ENCODE measurements at places on chromosomes 3 and 15.

DNA sequence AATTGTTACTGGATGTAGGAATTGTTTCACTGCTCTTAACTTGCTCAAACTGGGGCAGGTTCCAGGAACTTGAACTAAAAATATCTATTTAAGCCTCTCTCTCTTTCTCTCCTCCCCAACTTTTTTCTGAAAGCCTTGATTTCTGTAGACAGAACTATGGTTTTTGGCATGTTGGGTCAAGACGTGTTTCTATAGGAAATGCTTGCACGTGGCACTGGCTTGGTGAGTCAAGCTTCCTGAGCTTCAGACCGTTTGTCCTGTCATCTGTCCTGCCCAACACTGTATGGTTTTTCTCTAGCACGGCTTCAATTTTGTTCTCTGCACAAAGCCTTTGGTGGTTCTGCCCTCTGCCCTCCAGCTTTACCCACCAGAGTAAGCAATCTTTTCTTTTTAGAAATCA is 13.5 kb downstream of the EAF1 start:
- DNase-seq: peak; percentile 49

GRCh38 chr3:197298945-197299854 is 788 bp upstream of the DLG1 start:
- no peak for DNase-seq

- DNase-seq: no peak
Measured at GRCh38 chr15:70114221-70114620, 16.5 kb upstream of the TLE3 start.

DNA sequence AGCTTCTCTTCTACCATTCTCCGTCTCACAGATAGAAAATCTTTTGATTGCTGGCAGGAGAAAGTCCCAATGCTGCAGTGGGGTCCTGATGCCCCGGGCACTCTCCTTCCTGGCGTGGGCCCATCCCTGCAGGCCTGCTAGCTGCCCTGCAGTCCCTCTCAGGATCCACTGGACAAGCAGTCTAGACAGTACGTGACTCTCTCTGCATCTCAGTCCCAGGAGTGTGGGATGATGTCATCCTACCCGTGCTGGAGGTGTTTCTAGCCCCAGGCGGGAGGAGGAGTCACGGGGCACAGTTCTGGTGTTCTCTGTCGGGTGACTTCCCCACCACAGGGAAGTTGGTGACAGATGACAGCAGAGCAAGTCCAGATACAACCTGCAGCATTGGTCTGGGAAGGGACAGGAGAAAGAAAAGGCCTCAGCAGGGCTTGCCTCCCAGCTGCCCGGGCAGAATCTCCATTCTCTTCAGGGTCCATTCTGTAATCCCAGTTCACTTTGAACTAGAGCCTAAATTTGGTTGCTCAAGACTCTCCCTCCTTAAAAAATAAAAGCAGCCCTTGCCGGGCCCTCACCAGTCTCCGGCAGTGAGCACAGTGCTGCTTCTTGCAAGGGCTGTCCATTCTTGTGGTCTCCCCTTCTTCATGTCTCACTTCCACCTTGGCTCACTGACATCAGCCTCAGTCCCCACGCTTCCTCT is 30.6 kb downstream of the SLC28A1 start:
- DNase-seq: no peak

DNA sequence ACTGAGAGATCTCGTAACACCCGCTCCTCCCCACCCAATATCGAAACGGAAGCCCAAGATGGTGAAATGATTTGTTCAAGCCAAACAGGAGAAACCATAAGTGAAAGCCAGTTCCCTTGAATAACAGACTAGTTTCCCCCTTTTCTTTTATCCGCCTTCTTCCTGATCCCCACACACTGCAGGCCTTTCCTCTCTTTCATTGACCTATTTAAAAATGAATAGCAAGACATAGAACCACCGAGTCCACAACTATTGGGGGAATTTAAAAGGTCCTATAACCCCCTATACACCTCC is 382 bp upstream of the COX17 start:
- no peak for DNase-seq

- DNase-seq: no peak
Measured at GRCh38 chr3:57064572-57064971, 4.1 kb downstream of the SPATA12 start.

GRCh38 chr3:47817609-47818008 is 14.7 kb downstream of the DHX30 start:
- no peak for DNase-seq

DNA sequence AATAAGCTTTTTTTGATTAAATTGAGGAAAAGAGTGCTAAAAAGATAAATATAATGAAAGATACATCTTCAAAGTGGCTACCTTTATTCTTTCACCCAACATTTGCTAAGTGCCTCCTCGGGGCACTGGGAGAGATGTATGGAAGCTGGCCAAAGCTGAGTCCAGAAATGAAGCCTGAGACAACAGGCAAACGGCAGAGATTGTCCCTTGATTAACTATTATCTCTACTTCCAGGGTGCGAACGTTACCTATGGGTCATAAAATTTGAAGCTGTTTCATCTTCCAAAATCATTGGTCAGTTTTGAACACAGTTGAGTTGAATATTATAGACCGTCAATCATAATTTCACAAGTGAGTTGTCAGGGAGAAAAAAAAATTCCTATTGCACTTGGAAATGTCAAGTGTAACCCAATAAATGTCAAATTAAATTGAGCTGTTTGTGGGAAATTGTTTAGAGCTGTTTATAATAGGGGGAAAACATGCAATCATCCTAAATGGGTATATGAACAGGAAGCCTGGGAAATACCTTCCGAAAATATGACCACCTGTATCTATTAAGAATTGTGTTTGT is 73.9 kb downstream of the SUCLG2 start:
- no peak for DNase-seq

GRCh38 chr15:25327686-25328085 is 111.1 kb downstream of the UBE3A start:
- DNase-seq: no peak

DNA sequence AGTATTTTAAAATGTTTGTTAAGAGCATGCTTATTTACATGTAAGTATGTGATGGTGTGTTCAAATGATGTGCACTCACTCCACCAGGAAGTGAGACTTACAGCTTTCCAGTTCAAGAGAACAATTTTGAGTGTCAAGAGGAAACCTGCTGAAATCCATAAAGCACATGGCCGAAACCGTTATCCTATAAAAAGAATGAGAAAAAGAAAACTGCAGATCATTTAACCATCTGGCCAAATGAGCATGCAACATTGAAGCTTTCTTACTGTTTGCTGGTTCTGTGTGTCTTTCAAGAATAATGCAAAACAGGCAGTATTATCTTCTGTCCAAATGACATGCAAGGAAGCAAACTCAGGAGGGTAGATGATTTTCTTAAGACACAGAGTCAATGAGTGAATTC is 26.3 kb downstream of the GABRR3 start:
- DNase-seq: no peak

GRCh38 chr15:98824595-98824994 is 176.3 kb downstream of the IGF1R start:
- no peak for DNase-seq

GRCh38 chr3:127177226-127177625 is 15.7 kb upstream of the PRR23E start:
- no peak for DNase-seq

DNA sequence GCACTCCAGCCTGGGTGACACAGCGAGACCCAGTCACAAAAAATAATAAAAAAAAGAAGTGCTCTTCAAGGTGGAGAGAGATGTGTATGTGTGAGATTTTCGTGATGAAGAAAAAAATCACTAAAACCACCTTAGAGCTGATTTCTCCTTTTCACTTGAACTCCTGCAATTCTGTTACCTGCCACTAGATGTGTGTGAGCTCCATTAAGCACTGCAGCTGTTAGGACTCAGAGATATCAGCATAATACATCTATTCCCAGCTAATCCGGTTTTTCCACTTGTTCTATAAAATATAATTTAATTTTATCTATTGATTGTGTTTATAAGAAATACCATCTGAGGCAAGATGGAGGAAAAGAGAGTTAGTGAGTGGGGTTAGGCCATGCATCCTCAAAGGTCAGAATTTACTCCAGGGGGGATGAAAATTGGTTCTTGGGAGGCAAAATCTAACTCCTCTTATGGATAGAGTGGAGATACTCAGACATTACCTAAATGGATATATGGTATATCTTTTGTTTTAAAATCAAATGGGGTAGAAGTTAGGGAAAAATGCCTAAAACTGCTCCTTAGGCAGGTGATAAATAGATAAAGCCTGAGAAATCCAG is 152.7 kb downstream of the IL20RB start:
- DNase-seq: no peak

- no peak for DNase-seq
Measured at GRCh38 chr3:72162649-72163184, 377.8 kb upstream of the PROK2 start.

DNA sequence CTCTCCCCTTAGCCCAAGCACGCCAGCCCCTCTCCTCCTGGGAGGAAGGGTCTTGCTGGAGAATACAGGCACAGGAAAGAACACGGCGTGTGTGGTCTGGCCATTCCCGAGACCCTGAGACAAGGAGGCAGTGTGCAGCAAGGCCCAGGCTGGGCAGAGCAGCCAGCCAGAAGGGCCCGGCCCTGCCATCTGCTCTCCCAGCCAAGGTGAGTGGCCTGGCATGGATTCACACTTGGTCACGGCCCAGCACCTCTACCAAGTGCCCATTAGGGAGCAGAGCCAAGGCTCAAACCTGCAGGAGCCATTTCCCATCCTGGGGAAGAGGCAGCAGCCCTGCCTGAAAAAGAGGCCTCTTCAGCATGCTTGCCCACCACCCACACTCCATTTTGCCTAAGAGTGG is 28.6 kb downstream of the MEGF11 start:
- no peak for DNase-seq

- DNase-seq: no peak
Measured at GRCh38 chr3:159166899-159167586, 365.2 kb downstream of the MFSD1 start.

DNA sequence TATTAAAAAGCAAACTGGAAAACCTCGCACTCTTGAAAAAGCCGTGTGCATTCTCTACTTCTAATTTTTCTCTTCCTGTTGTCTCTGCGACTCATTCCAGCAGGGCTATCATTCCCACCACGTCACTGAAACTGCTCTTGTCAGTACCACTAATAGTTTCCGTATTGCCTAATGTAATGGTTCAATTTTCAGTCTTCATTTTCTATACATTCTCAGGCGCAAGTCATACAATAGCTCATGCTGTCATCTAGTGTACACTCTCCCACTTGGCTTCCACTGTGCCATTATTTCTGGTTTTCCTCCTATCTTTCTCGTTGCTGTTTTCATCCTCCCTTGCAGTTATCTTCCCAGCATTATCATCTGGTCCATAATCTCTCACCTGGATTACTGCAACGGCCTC is 160.2 kb downstream of the SPATA16 start:
- no peak for DNase-seq

All from CD4-positive, alpha-beta T cell treated with Interleukin-15 for 1 hour (primary cell).